ENCODE measurements at places on chromosomes 7 and 10.

DNA sequence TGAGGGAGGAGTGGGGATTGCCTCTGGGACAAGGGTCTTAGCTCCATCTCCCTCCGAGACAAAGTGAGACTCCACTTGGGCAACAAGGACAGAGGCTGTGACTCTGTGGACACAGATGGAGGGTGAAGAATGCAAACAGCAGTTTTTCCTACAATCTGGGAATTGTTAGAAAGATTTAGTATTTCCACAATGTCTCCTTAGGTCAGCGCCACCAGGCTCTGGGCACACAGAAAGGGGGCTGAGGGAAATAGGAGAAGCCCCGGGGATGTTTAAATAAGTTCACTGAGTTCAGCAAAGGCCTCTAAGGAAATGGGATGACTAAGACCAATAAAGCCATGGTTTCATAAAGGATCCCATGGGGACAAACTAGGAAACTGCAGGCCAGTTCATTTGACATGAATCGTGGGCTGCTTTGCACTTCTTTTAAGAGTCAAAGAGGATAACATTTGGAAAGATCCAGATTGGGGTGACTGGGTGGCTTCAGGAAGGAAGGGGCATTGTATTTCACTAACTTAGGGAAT, 219.8 kb upstream of the GLI3 start:
- no peak for DNase-seq

DNA sequence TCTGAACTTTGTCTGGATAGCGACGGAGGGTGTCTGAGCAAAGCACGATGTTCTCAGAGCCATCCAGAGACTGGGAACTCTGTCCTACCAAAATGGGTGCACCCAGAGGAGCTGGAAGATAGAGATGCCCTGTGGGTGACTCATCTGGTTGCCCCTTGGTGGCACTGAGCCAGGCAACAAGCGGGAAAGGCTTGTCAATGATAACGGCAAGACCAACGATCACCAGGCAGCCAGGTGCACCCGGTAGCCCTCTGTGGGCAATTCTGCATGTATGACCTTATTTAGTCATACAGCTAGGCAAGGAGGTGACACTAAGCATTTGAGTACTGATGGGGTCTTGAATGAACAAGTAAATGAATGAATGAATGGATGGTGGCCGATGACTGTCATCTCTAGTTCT, 2.8 kb upstream of the ELN start:
- no peak for DNase-seq

DNA sequence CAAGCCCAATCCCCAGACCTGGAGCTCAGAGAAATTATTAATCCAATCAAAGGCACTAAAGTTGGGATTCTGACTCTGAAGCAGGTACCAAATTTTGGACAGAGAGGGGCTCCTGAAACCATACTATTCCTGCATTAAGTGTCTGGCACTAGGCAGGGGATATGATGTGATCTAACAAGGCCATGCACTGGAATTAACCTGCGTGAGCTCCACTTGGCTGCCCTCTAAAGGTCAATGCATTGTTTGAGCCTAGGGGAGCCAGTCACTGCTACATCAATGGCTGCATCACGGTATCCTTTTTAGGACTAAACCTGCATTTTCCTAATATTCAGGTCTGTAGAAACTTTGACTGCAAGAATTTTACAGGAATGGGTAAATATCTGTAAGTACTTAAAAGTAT, 42.1 kb downstream of the ST8SIA6 start:
- DNase-seq: no peak

DNA sequence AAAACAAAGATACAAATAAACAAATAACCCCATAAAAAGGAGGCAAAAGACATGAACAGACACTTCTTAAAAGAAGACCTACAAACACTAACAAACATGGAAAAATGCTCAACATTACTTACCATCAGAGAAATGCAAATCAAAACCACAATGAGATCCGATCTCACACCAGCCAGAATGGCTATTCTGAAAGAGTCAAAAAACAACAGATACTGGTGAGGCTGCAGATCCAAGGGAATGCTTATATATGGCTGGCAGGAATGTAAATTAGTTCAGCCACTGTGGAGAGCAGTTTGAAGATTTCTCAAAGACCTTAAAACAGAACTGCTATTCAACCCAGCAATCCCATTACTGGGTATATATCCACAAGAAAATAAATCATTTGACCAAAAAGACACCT, 80.4 kb upstream of the NRP1 start:
- DNase-seq: no peak

- no peak for DNase-seq
These were observed 37.1 kb upstream of the ZNF32 start for GRCh38 chr10:43685744-43686143.

GRCh38 chr10:9508606-9509005, 1454.1 kb downstream of the GATA3 start:
- no peak for DNase-seq

DNA sequence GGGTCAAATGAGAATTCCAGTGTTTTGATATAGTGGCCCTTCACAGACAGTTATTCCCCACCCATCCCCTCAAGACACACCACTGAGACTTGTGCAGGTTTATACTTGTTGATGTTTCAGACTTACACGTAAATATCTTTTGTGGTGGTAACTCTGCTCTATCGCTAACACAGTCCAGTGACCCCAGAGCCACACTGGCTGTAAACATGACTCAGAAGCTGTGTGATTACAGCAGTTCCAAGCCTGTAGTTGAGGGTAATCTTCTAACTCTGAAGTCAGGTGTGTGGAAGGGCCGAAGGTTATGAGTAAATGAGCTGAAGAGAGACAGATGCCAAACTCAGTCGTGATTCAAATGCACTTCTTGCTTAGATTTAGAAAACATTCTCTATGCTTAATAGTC, 19.4 kb downstream of the NOBOX start:
- DNase-seq: no peak

DNA sequence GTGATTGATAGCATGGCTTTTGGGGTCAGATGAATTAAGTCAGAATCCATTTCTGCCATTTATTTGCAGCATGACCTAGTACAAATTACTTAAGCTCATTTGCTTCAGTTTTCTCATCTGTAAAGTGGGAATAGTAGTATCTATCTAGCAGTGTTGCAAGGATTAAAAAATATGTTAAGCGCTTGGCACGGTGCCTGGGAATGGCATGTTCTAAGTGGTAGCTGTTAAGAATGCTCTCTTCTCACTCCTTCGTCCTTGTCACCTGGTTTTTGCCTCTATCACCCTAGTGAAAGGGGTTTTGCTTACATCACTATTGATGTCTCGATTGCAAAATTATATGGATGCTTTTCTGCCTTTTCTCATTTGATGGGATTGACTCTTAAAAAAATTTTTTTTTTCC, 7.4 kb downstream of the TMEM248 start:
- no peak for DNase-seq

DNA sequence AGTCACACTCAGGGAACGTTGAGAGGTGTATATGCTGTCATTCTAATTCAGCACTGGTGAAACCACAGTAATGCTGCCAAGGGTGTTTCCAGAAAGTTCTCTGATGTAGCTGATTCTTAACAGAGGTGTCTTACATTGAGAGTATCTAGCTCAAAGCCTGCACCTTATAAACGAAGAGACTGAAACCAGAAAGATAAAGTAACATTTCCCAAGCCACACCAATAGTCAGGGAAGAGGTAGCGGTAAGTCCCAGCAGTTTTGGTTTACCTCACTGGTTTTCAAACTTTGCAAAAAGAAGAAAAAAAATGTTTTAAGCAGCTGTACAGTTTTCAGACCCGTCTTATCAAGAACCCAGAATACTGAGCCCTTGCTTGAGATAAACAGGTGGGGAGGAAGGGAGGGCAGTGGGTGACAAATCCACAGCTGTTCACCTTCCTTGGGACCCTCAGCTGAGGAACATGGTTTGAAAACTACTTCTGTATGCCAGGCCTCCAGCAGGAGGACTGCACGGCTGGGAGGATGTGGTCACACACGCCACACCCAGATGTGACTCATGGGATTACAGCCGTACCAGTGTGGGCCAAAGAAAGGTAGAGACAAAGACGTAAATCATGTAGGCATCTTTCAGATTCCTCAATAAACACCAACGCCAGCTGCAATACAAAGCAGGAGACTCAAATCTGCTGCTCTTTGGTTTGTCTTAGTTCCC, 63.9 kb upstream of the GSDME start:
- no peak for DNase-seq

DNA sequence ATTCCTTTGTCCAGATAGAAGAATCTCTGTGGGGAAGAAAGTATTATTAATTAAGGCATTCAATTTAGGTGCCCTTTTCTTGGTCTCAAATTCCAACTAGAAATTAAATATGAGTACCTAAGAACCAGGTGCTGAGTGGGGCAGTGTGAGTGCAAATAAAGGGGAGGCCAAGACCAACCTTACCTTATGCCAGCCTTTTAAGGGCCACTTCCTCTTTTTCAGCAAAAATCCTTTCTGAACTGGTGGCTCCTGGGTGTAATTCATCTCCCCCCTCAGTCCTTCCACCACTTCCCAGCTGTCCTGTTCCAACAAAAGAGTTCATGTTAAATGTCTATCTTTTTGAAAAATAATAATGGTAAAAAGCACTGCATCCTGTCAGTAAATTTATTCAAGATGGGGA, 108.2 kb downstream of the OSBPL3 start:
- DNase-seq: no peak

DNA sequence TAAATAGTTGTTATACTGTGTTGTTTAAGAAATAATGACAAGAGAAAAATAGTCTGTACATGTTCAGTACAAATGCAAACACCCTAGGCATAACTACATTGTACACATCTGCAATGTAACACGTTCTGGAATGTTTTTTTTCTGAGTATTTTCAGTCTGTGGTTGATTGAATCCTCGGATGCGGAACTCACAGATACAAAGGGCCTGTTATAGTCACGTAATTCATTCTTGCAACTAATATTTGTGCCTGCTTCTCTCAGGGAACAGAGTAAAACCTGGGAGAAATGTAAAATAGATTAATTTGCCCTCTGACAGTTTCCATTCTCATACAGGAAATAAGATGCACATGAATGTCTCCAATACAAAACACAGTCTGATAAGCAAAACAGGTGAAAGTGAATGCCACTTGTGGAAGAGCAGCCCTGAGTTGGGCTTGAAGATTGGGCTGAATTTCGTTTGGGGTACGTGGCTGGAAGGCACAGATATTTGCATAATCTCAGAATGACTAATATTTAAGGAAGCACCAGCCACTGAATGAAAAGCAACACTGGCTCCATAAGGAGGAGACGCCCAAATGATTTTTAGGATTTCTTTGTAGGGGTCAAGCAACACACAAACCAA, 19.1 kb downstream of the DENND2A start:
- no peak for DNase-seq

- no peak for DNase-seq
These were observed 754.6 kb downstream of the AUTS2 start for GRCh38 chr7:70352906-70353305.

- DNase-seq: no peak
These were observed 1.1 kb upstream of the HBP1 start for GRCh38 chr7:107167483-107168232.

DNA sequence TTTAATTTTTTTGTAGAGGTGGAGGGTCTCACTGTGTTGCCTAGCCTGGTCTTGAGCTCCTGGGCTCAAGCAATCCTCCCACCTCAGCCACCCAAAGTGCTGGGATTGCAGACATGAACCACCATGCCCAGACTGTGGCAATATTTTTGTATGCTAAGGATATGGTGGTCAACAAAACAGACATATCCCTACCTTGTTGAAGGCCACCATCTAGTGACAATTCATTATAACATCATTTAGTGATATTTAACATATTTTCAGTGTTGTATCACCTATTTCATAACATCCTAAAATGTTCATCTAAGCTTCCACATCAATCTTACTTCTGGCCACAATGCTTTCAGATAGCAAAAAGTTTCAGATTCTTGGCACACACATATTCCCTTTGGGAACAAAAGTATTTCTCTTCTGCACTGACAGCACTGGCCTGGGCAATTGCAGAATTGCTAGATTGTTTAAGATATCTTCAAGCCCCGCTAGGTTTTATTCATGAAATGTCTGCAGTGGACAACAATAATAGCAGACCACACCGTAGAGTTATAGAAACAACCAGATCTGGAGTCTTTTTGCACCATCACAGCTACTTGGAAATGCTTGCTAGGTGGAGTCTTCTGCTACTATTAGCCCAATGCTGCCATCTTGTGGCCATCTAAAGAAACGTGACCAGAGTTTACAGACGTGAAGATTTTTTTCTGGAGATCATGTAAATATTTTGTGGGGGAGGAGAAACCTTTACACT, 58.4 kb downstream of the DNAJC12 start:
- peak; percentile 36 for DNase-seq

- no peak for DNase-seq
These were observed 5.9 kb downstream of the TNKS2 start for GRCh38 chr10:91804126-91804510.

- DNase-seq: peak; percentile 86
These were observed 41.9 kb upstream of the SYPL1 start for GRCh38 chr7:106153891-106154449.

DNA sequence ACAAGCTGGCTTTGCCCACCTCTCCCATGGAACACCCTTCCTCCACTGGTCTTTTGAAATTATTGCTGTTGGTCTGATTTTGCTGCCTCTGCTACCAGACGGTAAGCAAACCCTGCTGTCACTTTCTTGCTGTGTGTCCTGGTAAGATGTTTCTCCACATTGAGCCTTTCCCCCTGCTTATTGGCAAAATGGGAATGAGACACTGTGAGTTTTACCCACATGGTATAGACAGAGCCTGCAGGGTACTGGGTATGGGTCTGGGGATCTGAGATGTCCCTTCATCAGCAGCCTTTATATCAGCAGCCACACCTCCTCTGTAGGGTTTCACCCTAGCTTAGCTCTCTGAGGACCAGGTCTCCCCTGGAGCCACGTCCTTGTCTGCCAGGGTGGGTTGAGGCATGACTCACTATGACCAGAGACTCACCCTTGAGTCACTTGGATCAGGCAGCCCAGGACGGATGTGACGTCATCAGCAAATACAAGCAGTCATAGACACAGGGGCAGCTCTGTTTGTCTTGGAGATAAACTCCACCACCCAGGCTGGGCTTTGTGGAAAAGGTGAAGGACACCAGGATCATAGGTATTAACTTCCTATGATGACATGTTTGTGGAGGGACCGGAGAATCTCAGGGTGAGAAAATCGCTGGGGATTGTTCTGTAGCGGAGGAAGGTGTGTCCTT, 17.9 kb upstream of the BAIAP2L1 start:
- DNase-seq: no peak

GRCh38 chr7:49776994-49777393, 3.6 kb downstream of the VWC2 start:
- DNase-seq: peak; percentile 57
